Stimulated activated CD8-positive, alpha-beta memory T cell treated with anti-CD3 and anti-CD28 coated beads, Interleukin-15, amount 100 ng/mL, for 24 hours (primary cell): ENCODE measurements at places on chromosomes 6 and 20.

DNA sequence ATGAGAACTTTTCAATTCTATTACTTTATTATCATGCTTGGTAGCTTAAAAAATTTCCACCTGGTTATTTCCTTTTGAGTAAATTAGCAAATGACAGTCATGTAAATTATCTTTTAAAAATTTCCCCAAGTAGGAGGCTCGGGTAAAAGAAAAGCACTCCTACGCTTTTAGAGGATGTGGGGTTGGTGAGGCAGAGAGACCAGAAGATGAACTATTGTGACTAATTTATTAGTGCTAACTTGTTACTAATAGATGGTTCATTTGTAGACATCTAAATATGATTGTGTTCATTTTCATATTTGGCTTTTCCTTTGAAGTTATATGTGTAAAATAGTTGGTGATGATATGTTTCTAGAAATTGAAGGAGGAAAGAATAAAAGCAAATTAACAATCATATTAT is 27.0 kb downstream of the ZNF292 start:
- no peak for DNase-seq

GRCh38 chr6:6760002-6760401 is 171.5 kb downstream of the LY86 start:
- no peak for DNase-seq

DNA sequence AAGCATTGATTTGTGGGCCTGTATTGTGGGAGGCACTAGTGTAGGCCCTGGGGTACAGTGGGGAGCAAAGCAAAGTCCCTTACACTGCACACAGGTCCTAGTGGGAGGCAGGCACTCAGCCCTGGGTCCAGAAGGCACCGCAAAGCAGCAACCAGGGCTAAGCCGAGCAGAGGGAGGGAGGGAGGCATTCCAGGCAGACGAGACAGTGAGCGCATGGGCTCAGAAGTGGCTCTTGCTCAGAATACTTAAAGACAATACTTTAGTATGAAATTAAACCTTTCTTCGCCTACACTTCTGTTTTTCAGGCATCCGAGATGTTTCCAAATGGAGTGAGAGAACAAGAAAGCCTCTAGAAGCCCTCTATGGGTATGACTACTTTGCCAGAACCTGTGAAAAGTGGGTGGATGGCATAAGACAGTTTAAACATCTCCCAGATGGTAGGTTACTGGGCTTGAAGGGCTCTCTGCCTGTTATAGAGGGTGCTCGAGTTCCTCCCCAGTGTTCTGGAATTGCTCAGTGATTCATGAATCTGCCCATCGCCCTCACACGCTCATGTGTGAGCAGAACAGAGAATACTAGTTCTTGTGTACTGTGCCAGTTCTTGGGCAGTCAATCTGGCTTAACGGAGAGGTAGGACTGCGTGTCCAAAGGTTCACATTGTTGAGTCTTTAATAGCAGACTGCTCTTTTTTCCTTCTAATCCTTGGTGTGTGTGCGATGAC is 18.7 kb downstream of the BPHL start:
- DNase-seq = no peak

- no peak for DNase-seq
These were observed 64.6 kb downstream of the UST start for GRCh38 chr6:148811459-148811858.
